ENCODE measurements at places on chromosomes 6 and 20. TPM values are rescaled to one million over a fixed set of nuclear protein-coding genes. Genes with fewer than 3 reads are reported as not detected.

CPNE5 gene
- polyA plus RNA-seq, result 8.8 TPM

WFDC5 gene
- not detected for polyA plus RNA-seq

DNA sequence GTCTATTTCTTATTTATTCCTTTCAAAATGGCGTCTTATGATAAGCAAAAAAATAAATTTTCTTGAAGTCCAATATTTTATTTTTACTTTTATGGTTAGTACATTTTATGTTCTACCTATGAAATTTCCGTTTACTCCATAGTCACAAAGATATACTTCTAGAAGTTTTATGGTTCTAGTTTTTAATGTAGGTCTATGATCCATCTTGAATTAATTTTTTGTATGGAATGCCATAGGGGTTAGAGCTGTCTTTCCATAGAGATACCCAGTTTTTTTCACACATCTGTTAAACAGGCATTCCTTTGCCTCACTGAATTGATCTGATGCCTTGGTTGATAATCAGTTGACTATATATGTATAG, 24.9 kb upstream of the ASIP start:
- no peak for DNase-seq

DNA sequence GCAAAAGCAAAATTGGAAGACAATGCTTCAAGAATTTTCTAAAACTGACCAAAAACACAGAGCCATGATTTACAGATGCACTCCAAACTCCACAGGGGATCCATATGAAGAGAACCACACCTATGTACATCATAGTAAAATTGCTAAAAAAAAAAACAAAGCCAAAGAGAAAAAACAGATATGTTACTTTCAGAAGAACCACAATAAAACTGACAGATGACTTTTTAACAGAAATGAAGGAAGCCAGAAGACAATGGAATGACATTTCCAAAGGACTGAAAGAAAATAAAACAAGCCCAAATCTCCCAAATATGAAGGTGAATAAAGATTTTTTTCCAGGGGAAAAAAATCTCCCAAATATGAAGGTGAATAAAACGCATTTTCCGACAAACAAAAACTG, 17.5 kb downstream of the TRERF1 start:
- DNase-seq, result no peak

DNA sequence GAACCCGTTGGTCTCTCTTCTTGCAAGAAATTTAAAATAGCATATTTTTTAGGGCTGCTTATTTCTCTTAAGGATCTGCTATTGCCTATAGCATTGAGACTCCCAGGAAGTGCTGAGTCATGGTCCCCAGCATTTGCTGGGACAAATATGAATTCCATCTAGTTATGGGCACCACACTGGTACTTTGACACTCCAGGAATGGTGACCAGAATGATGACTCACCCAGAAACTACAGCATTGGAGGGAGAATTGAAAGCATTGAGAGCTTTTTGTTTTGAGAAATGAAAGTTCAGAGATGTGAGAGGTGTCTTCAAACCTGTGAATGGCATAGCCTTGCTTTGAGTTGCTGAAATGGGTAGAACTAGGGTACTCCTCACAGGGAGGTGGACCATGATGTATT, 699.7 kb downstream of the DHX35 start:
- DNase-seq, result no peak

- peak; percentile 16 for DNase-seq
These were observed 206.8 kb downstream of the SIM1 start for GRCh38 chr6:100257793-100258395.

DNA sequence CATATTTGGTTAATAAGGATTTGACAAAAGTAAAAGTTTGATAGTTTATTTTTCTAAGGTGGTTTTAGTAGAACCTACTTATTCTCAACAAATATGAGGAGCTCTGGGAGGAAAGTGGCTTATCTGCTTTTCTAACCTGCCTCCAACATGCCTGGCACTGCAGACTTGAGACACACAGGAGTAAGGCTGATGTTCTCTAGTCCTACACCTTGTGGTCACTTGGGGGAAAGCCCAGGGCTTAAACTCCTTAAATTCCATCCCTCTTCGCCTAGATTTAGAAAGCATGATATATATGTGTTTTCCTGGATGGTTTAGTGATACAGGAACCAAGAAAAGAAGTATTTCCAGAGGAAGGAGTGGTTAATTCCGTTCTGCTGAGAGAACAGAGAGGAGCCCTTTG, 39.9 kb upstream of the SAMD5 start:
- DNase-seq, result no peak

- no peak for DNase-seq
These were observed 277.0 kb upstream of the PTCHD4 start for GRCh38 chr6:48388044-48388443.

DNA sequence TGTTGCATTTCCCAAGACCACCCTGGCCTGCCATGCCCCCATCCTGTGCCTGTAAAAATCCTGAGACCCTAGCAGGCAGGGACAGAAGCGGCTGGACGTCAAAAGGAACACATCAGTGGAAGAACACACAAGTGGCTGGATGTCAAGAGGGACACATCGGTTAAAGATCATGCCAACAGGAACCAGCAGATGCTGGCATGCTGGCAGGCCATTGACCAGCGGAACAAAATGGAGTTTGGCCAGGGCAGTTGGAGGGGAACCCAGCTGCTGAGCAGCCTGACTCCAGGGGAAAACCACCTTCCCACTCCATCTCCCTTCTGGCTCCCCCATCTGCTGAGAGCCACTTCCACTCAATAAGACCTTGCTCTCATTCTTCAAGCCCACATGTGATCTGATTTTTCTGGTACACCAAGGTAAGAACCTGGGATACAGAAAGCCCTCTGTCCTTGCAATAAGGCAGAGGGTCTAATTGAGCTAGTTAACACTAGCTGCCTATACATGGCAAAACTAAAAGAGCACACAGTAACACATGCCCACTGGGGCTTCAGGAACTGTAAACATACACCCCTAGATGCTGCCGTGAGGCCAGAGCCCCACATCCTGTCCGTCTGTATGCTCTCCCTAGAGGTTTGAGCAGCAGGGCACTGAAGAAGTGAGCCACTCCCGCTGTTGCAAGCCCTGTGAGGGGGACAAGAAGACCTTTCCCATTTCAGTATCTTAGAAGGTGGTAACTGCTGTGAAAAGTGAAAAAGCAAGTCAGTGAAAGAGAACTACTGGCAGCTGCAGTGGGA, 4.2 kb upstream of the TSBP1 start:
- no peak for DNase-seq

DNA sequence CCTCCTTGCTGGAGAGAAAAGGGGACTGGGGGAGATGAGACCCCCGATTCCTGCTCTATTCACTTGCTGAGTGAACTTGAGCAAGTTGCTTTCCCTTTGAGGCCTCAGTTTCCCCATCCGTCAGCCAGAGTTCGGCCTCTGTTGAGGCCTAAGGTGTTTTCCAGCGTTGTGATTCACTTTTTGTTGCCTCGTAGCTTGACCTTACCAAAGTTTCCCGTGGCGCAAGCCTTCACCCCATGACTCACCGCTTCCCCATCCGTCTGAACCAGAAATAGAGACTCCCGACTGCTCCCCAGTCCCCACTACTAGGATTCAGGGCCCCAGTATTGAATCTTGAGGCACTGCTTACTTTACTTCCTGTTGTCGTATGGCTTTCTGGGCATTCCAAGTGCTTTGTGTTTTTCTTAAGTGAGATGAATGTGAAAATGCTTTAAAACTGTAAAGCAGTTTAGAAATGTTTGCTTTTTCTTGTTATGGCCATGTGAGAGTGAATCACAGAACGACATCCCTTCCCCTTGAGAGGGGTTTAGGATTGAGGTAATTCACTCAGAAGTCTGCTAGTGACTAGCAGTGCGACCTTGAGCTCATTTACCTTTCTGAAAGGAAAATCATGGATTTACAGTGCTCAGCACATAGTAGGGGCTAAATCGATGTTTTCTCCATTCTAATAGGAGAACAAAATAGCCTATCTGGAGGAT, 1.2 kb downstream of the CHMP4B start:
- DNase-seq, result peak; percentile 38

GRCh38 chr6:125083684-125083990, 69.9 kb upstream of the TPD52L1 start:
- DNase-seq, result no peak

- DNase-seq, result no peak
These were observed 274.5 kb upstream of the RNF24 start for GRCh38 chr20:4289875-4290274.
